Left ventricle myocardium inferior (tissue), 1 donor: ENCODE measurements at places on chromosomes 16 and 17. TPM values are rescaled to one million over a fixed set of nuclear protein-coding genes. Genes with fewer than 3 reads are reported as not detected.

- no peak for DNase-seq
Observed at GRCh38 chr17:55969562-55970324, 183.5 kb upstream of the ANKFN1 start.

DNA sequence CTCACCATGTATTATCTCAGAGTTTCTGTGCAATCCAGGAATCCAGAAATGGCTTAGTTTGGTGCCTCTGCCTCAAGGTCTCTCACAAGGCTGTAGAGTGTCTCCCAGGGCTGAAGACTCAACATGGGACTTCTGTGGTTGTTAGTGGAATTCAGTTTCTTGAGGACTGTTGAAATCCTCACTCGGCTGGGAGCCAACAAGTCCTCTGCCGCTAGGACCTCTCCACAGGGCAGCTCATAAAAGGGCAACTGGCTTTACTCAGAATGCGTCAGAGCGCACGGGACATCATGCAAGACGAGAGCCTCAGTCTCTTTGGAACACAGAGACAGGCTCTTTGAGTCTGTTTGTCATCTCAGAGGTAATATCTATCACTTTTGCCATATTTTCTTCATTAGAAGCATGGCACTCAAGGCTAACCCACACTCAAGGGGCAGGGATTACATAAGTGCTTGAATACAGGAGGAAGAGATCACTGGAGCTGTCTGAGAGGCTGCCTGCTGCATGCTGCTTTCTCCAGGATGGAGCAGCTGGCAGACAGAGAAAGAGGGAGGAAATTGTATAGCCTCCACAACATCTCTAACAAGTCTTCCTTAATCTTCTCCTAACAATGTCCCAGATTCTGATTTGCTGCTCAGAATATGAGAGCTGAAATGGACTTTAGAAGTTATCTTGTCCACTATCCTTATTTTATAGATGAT, 97.5 kb upstream of the ASIC2 start:
- no peak for DNase-seq

DNA sequence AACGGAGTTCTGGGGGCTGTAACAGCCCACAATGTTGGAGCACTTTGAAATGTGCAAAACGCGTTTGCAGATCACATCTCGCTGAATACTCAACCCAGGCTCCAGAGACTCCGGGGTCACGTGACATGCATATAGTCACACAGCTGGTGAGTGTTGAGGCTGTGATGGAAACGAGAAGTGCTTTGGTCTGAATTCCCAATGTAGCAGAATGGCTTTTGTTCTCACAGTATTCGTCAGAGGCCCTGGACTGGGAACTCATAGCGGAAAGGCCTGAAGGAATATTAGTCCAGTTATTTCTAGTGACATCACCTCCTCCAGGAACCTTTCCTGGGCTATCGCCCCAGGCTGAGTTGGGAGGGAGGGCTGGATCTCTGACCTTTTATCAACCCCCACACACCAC, 95.8 kb upstream of the CRHR1 start:
- no peak for DNase-seq

DNA sequence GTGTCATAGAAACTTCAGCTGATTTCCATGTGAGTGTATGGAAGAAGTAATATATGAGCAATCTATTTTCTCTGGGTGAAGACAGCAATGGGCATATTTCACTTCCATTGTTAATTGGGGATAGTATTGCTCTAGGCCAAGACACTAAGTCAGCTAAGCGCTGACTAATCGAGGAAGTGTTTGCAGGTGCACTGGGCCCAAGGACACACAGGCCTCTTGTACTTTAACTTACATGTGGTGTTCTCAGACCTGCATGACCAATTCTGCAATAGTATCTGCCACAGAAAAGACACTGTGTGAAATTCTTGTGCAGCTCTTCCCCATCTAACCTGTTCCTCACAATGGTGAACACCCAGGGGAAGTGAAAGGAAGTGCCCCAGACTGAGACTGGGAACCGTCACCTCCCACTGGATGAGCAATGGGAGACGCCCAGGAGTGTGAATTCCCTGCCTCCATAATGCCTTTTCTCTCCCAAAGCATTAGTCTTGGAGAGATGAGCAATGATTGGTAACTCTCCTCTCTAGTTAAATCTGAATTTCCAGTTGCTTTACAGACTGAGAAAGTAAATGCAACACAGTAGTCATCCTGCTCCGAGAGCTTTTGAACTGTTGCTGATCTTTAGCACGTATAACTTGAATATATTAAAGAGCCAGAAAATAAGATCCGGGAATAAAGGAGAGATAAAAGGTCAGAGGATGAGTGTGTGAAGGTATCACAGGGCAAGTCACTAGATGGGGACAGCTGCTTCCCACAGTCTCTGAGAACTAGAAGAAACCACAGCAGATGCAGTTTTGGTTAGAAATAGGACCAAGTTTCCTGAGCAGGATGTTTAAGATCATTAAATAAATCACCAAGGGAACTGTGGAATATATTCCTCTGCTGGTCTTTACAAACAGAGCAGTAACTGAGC, 82.6 kb downstream of the CDK5R1 start:
- DNase-seq: no peak

HP gene
- total RNA-seq: 1.6 TPM

ARHGAP44 gene
- total RNA-seq: 7.2 TPM
